ENCODE measurements at places on chromosomes 5 and 9.

DNA sequence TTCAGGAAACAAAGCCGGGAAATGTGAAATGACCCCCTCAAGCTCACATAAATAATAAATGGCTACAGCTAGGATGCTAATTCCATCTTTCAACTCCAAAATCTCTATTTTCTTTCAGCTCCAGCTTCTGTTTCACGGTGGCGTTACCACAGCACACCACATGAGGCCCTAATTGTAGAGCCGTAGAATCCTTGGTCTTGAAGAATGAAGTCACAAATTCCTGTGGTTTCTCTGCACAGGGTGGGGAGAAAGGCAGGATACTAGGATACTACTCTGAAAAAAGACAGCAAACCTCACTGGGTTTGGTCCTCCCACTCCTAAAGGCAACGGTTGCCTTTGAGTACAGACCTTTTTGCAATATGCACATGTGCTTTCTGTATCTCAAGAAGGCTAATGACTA, 13.9 kb upstream of the RARS1 start:
- peak; percentile 92 for DNase-seq

GRCh38 chr5:95846554-95847260, 24.2 kb upstream of the GLRX start:
- peak; percentile 54 for DNase-seq

GRCh38 chr5:163407034-163407655, 30.2 kb upstream of the CCNG1 start:
- peak; percentile 19 for DNase-seq

DNA sequence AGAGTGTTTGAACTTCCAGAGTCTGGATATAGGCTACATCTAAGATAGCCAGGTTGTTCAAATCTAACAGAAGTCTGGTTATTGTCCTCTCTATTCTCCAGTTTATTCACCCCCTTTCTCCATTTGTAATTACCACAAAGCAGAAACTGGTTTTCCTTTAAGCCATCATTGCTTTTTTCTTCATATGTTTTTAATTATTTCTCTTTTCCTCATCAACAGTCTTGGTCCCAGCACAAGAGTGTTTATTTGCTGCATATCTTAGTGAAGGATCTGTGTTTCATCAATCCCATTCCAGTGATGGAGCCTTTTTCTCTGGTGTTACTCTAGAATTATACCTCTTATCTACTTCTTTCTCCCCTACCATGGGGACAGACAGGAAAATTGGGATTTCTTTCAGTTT, 142.2 kb downstream of the CAMK4 start:
- DNase-seq = no peak

DNA sequence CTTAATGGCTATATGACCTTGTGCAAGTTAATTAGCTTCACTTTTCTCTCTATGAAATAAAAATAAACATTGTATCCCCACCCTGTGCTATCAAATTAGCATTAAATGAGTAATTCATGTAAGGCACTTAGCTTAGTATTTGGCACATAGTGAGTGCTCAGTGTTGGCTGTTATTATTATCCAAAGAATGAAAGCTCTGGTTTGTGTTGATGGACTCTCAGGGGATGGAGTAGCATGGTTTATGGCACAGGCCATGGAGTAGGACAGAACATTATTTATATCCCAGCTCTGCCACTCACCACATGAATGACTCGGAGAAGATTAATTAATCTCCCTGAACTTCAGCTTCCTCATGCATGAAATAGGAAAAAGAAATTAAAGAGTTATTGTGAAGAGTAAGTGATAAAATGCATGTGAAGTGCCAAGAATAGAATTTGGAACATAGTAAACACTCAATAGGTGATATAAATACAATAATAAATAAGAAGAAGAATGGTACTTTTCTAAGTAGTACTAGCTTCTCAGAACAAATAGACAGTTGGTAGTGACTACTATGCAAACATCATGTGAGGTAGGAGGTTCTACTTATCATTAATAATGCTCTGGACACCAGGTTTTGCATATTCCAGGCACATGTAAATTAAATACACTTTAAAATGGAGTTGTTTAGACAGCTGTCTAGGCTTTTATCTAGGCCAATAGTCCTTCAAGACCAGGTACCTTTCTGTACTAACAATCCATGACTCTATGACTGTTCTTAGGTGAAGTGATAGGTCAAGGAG, 146.4 kb downstream of the GRIA1 start:
- DNase-seq = no peak

DNA sequence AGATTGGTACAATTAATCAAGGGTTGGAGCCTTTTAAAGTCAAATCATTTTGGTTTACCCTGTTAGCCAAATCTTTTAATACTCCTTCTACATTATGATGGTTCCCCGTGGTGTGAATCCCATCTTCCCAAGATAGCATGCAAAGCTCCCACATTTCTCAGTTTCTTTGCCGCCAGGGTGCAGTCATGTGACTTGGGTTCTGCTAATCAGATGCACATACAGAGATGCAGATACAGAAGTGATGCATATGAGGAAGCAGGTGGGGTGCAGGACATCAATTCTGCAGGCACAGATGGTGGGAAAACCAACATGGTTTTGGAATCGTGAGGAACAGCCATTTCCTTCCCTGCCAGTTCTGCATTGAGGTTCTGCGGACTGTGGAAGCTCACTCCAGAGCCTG, 8.4 kb upstream of the MAST4 start:
- no peak for DNase-seq

DNA sequence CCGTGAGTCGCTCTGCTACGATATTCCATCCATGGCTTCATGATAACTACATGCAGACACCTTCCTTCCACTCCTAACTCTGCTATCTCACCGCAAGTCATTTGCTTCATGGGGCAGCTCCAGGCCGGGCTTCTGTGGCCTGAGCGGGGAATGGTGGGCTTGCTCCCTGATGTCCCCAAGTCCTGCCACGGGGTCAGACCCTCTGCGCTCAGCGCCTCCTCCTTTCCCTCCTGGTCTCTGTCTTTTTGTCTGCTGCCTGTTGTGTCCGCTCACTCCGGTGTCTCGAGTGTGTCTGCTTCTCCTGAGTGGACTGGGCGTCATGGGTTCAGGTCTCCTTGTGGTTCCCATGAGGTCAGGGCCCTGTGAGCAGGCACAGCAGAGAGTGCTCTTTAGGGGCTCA, 139.6 kb downstream of the CACNA1B start:
- DNase-seq = no peak

GRCh38 chr9:133121915-133122550, 993 bp upstream of the RALGDS start:
- no peak for DNase-seq
